Spinal cord (tissue), 10 donors: ENCODE measurements at places on chromosomes 1 and 21. TPM values are rescaled to one million over a fixed set of nuclear protein-coding genes. Genes with fewer than 3 reads are reported as not detected.

IL10 gene
- total RNA-seq = 3.1 TPM

SLC44A5 gene
- total RNA-seq = 13.1 TPM

GRCh38 chr21:41009398-41010100, 158.4 kb upstream of the BACE2 start:
- no peak for DNase-seq

DNA sequence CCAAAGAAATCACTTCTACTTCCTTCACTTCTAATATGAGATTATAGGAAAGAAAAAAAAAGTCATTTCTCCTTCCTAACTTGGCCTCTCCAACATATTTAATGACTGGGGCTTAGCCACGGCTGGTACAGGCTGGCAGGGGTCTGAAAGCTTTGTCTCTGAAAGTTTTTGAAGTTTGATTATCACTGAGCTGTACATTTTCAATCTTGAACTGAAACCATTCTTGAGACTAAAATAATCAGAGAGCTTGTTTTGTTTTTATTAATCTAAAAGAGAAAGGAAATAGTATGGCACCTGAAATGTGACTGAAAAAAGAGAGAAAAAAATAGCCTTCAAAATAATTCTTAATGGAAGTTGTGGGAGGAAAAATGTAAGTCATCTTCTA, 3.8 kb upstream of the KRTAP19-8 start:
- no peak for DNase-seq

DNA sequence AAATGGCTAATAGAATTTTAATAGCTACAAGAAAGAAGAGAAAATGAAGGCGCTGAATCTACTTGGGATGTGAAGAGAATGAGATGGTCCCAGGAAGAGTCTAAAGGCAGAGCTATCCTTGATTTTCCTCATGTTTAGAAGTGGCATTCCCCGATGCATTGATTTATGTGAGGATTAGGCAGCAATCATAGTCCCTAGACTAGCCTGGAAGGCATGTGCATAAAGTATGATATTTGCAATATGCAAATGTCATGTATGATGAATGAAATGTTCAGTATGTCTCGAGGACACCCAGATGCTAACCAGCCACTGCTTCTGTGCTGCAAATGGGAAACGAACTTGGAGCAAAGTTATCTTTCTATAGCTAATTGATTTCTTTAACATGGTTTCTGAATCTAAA, 641.5 kb upstream of the PLXNA2 start:
- DNase-seq = peak; percentile 65

GRCh38 chr1:93338387-93339146, 7.1 kb upstream of the DR1 start:
- no peak for DNase-seq

DNA sequence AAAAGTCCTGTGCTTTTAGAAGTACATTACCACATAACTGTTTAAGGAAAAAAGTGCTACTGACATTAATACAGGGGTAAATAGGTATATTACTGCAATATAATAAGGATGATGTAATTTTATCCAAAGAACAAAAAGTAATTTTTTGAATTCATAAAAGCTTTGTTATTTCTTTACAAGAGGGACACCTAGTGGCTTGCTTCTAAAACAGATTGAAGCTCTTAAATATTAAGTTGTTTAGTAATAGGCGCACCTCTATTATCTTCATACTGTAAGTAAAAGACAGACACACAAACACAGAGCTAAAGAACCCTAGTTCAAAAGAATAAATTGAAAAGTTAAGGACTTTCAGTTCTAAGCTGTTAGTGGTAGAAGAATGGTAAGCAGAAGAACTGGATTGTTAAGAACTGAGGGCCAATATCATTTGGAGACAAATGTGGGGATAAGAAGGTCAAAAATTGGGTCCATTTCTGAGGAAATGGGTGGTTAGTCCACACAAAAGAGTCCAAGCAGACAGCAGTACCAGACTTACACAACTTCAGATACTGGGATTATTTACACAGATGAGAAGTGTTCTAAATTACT, 15.4 kb downstream of the ZNHIT6 start:
- DNase-seq = peak; percentile 69

DNA sequence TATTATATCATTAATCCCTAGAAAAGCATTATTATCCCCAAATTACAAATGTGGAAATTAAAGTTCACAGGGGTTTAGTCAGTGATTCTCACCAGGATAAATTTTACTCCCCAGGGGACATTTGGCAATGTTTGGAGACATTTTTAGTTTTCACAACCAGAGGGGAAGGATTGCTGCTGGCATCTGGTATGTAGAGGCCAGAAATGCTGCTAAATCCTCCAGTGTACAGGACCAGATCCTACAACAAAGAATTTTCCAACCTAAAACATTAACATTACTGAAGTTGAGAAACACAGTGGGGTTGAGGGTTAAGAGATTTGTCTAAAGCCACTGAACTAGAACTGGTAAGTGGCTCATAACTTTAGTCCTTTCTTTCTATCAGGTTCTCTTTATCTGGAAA, 162.0 kb upstream of the SYT6 start:
- no peak for DNase-seq

DNA sequence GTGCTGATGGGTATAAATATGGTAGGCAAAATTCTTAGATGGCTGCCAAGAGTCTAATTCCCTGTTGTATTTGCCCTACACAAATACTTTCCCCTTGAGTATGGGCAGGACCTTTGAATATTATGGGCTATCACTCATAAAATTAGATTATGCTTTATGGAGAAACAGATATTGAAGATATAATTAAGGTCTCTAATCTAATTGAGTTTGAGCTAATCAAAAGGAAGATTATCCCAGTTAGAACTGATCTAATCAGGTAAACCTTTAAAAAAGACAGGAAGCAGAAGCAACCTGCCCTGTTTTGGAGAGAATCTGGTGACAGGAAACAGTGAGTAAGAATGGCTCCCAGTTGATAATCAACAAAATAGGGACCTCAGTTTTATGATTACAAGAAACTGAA, 609.0 kb upstream of the PRMT6 start:
- DNase-seq = no peak

DNA sequence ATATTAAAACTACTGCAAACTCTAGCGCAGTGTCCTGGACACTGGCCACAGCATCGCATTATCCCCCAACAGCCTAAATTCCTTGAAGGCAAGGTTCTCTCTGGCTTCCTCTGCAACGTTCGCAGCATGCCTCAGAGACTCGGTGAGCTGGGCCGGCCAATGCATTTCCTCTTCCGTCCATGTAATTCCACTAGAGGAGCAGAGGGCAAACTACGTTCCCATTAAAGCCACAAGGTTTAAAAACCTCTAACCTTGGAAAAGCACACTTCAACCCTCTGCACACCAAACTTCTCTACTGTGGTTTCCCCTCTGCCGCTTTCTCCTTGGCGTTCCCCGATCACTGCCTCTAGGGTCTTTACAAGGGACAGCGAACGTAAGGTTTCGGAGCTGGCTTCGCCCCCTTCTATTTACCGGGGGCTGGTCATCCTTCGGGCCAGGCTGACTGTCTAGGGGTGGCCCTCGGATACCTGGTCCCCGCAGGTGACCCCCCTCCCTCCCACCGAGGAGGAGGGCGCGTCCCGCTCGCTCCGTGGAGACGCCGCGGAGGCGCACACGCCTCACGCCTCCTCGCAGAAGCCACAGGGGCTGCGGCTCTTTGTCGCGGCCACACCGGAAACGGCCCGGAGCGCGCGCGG, 456 bp upstream of the SMYD2 start:
- peak; percentile 40 for DNase-seq

DNA sequence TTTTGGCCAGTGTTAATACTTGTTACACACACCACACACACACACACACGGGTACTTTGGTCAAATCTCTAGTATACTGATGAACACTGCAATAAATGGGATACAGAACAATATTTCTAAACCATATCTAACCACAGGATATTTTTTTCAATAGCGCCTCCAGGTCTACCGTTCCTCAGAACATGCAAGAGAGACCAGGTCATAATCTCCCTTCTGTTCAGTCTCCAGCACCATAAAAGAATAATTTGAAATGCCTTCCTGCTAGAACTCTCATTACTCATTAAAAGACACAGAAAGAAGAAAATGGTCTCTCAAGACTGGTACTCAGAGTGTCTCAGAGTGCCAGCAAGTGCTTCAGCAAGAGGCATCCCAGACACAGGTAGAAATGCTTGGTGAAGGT, 11.5 kb upstream of the SLC44A3 start:
- no peak for DNase-seq

- DNase-seq = no peak
These were observed 9.1 kb upstream of the IRF2BP2 start for GRCh38 chr1:234619071-234619480.

DNA sequence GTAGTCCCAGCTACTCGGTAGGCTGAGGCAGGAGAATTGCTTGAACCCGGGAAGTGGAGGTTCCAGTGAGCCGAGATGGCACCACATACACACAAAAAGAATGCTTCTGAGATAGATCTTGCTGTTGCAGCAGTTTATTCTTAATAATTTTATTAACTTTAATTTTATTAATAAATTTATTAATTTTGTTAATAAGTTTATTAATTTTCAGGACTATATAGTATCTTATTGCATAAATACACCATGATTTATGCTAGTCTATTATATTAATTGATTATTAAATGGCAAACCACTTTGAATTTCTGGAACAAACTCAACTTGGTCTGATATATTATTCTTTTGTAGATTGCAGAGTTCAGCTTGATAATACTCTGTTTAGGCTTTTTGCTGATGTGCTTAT, 99.5 kb downstream of the CLIC6 start:
- DNase-seq = no peak

GRCh38 chr1:48469616-48470480, 2.2 kb downstream of the SPATA6 start:
- no peak for DNase-seq

DNA sequence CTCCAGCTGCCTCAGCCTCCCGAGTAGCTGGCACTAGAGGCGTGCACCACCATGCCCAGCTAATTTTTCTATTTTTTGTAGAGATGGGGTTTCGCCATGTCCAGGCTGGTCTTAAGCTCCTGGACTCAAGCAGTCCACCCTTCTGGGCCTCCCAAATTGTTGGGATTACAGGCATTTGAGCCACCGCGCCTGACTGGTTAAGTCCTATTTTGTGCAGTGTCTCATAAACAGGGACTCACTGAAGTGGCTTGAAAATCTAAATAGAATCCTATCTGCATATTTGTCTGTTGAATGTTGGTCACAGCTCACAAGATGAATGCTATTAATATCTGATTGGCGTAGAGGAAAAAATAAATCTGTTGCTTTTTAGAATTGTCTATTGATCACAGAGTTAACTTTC, 5.9 kb upstream of the CHAF1B start:
- no peak for DNase-seq

GRCh38 chr1:219276049-219276738, 102.5 kb downstream of the LYPLAL1 start:
- peak; percentile 24 for DNase-seq

DNA sequence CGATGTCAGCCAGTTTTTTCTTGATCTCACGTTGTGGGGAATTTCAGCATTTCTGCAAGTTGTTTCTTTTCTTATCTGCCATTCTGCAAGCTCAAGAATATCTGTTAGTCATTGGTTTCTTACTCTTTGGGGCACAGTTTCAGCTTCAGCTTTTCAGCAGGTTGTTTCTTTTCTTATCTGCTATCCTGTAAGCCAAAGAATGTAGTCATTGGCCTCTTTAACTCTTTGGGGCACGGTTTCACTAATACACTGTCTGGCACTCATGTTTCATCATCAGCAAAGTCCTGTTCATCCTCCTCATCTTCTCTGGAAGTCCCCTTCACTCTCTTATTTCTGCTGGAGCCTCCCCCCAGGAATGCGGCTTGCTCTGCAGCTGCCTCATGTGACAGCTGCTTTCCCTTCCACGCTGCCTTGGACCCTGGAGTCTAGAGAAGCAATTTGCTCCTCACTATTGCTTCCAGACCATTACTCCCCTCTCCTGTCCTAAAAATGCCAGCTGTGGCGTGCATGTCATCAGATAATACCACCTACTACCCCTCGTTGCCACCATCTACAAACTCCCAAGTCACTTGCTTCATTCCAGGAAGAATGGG, 67.0 kb upstream of the CACNA1E start:
- DNase-seq = no peak

DNA sequence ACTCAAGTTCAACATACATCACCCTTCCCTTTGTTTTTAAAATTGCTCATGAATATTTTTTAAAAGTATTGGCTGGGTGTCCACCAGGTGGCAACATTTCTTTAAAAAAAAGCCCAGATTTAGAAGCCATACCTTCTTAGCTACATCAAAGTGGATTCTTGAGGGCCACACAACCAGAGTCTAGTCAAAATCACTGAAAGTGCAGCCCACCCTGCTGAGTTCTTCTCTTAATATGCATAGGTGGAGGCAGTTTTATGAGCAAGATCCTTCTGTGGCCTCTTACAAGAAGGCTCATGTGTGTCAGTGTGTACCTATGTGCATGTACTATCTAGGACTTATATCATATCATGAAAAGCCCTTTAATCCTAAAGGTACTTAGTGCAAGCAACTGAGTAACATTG, 16.9 kb upstream of the GNG12 start:
- no peak for DNase-seq

DNA sequence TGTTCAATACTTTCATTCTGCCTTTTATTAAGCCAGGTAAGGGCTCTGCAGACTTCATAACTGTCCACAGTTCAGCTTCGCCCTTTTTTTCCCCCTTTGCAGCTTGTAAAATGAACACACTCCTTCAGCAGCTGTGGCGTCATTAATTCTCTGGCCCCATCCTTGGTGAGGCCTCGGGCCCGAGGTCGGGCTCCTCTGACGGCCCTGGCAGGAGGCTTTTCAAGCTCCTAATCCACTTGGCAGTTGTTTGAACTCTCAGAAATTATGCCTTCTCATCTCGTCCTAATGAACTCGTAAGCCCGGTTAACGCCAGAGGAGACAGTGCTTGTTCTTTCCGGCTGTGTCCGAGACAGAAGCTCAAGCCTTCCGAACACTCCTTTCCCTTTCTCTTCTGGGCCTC, 18.1 kb upstream of the EPHA8 start:
- DNase-seq = no peak

- DNase-seq = no peak
These were observed 3.6 kb downstream of the RER1 start for GRCh38 chr1:2395245-2395644.

DNA sequence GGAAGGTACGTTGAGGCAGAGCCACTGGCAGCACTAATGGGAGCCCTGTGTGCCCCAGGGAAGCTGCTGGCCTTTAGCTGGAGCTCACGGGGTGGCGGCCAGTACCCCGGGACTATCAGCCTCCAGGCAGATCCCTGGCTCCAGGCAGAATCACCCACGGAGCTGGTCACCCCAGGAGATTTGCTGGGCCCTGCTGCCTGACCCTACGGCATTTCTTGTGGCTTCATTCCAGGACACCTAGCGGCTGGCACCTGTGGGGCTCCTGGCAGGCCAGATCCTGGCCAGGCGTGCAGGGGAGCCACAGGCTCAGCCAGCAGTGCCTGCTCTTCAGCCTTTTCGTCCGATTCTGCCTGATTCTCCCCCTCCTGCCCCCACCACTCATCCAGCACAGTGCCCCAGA, 7.1 kb downstream of the PADI1 start:
- DNase-seq = no peak

GRCh38 chr1:182664296-182664695, 20.1 kb downstream of the RGS8 start:
- no peak for DNase-seq
